Small intestine (tissue), 16 donors: ENCODE measurements at places on chromosomes 13 and 19. TPM values are rescaled to one million over a fixed set of nuclear protein-coding genes. Genes with fewer than 3 reads are reported as not detected.

The C19orf85 gene
- polyA plus RNA-seq, result not detected

GRCh38 chr13:58583966-58584365 is 952.4 kb downstream of the PCDH17 start:
- no peak for DNase-seq

DNA sequence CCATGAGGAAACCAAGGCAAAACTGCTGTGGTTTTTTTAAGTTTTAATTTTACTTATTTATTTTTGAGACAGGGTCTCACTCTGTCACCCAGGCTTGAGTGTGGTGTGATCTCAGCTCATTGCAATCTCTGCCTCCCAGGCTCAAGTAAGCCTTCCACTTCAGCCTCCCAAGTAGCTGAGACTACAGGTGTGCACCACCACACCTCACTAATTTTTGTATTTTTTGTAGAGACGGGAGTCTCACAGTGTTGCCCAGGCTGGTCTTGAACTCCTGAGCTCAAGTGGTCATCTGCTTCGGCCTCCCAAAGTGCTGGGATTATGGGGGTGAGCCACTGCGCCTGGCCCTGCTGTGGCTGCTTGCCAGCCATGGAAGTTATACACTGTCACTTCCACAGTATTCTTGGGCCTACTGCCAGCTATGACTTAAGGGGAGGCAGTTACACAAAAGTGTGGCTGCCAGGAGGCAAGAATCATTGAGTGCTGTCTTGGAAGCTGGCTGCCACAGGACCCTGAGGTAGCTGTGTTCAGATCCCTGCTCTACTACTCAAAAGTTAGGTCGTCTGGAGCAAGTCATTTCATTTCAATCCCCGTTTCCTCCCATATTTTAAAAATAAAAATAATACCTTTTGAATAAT is 12.7 kb downstream of the FARP1 start:
- DNase-seq, result no peak

The ATP8B3 gene
- polyA plus RNA-seq, result 0.52 TPM

The ZSCAN22 gene
- 3.2 TPM for polyA plus RNA-seq
